HS-27A (cell line): ENCODE measurements at places on chromosomes 7 and 10.

- DNase-seq: no peak
These were observed 119.6 kb downstream of the ZMIZ1 start for GRCh38 chr10:79188154-79188965.

DNA sequence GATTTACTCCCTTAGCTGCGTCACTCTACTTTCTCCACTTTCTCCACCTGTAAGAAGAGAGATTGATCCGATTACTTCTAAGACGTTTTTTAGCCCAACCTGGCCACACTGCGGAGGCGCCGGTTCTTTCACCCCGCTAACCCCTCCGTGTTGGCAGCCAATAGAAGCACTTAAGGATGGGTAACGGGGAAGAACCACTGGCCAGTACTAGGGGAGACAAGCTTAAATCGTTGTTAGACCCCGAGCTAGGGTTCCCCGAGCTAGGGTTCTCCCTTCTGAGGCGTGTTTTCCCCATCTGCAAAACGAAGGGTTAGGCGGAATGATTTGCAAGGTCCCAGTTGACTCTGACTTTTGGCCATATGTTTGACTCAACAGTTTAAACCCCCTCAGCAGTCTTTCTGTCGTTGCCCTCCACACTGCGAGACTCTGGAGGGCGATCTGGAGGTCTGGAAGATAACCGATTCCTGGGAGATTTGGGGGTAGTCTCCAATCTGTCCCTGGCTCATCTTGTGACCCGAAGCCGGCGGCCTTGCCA, 644 bp downstream of the UMAD1 start:
- DNase-seq: no peak

DNA sequence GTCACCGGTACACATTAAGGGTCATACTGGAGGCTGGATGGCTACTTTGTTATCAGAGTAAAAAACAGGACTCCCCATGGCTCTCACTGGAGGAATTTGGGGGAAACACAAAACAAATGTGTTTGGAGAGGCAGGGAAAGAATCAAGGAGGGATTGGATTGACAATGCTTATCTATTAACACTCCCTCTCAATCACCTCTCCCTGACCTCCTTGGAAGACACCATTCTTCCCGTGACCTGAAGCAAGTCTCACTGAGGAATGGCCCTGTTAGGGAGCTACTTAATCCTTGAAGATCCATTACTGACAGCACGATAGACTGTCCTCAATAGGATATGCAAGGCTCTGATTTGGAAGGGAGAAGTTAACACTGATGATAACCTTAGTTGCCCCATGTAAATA, 242.1 kb upstream of the PTN start:
- no peak for DNase-seq

GRCh38 chr10:131195116-131195515, 116.4 kb downstream of the TCERG1L start:
- DNase-seq: no peak

DNA sequence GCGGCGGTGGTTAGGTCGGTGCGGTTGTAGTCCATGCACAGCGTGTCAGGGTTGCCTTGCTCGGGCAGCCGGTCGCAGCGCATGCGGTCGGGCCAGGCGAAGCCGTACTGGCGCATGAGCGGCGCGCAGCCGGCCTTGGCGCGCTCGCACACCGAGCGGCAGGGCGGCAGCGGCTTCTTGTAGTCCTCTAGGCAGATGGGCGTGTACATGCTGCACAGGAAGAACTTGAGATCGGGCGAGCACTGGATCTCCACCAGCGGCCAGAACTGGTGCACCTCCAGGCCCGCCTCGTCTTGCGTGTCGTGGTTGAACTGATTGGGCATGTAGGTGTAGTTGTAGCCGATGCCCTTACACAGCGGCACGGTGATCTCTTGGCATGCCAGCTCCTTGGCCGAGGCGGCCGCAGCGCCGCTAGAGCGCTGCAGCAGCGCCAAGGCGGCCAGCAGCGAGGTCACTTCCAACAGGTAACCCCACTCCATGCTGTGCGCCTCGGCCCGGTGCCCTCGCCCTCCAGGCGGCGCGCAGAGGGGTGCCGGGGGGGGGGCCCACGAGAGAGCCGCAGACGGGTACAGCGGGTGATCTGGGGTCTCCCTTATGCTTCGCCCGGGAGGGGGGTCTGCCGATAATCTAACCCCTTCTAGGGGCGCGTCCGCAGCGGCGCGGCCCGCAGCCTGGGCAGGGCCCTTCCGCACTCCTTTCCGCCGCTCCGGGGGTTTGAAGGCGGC, 983 bp downstream of the FZD8 start:
- no peak for DNase-seq

- no peak for DNase-seq
These were observed 15.9 kb downstream of the CAV1 start for GRCh38 chr7:116540743-116541142.

DNA sequence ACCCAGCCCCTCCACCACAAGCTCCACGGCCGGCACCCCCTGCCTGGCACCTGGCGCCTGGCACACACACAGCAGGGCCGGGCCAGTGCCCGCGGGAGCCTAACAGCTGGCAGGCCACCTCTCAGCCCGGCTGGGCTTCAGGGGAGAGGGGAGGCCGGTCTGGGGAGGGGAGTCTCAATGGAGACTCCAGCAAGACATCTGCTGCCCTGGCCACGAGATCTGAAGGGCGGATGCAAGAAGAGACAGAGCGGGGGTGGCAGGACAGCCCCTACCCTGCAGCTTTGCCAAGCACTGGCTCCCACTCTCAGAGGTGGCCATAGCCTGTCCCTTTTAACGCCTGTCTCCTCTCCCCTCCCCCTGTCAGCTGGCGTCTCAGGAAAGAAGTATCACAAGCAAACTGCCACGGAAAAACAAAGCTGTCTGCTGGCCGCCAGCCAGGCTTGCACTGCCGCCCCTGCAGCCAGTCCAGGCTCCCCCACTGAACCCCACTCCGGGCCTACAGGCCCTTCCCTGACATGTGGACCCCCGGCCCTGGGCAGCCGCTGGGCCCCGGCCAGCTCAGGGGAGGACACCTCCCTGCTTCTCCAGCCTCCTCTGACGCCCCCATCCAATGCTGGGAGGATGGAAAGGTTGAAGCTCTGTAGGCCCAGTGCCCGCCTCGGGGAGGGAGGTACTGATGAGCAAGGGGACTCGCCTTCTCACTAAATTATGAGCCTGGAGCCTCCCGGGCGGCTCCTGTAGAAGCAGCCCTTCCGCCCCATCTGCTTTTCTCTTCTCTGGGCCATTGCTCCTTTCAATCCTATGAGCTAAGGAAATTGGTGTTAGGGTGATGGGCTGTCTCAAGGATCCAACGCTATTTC, 178.4 kb downstream of the ARHGAP12 start:
- no peak for DNase-seq

- DNase-seq: no peak
These were observed 490 bp downstream of the CADPS2 start for GRCh38 chr7:122885583-122886356.

DNA sequence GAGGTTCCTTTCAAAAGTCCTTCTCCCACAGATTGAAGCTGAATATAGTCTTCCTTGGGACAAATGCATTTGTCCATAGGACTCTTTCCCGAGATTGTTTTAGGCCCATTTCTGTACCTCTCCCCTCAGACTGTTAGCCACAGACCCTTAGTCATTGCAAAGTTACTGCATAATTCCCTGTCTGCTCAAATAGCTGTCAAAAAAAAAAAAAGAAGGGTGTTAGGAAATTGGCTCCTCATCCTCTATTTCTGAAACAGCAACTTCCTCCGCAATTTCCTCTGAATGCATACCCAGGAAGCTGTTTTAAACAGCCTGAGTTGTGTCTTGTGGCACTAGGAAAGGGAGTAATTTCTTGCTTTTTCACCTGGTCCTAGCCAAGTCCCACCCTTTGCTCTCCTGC, 5.4 kb downstream of the LRRC4 start:
- DNase-seq: no peak

DNA sequence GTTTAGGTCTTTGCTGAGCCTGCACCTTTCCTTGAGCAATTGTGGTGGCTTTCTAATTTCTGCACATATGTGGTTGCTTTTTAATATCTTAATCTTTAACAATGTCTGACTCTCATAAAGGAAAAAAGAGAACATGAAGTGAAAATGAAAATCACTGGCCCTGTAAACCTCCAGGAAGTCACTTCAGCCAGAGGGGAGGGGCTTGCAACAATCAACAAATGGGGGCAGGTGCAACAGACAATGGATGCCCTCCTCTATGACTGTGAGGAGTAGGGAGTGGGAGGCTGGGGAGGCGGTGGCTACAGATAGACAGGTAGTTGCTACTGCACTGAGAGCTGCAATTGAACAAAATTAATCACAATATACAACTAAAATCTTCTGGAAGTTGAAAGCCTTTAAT, 1377.4 kb downstream of the XPNPEP1 start:
- DNase-seq: no peak

GRCh38 chr10:18436902-18437301, 214.5 kb downstream of the NSUN6 start:
- no peak for DNase-seq

DNA sequence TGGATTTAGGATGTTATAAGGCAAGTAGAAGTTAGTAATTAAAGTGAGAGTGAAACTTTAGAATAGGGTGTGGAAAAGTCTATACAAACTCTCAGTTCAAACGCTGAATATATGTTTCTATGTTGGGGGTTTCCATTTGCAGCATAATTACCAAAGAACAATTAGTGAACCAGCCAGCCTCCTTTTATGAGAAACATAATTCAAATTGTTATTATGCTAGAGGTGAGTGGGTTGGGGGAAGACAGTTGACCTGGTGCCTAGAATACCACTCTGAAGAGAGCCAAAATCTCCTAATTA, 435.8 kb downstream of the MDFIC start:
- no peak for DNase-seq

- DNase-seq: no peak
These were observed 83.7 kb upstream of the GLCCI1 start for GRCh38 chr7:7884855-7885254.

DNA sequence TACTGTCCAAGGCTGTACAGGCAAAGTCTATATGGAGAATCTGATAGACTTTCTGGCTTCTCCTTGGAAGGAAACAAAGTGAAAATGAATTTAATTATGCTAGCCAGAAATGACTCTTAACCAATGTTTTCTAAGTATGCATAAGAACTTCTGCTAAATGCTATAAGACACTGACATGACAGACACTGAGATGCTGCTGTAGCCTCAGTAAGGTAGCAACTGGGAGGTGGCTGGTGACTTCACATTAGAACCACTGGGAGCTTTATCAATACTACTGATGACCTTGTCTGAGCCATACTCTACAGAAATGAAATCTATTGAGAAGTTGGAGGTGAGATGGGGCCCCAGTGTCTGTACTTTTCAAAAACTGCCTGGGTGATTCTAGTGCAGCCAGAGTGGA, 188.6 kb downstream of the ZNF365 start:
- DNase-seq: no peak

DNA sequence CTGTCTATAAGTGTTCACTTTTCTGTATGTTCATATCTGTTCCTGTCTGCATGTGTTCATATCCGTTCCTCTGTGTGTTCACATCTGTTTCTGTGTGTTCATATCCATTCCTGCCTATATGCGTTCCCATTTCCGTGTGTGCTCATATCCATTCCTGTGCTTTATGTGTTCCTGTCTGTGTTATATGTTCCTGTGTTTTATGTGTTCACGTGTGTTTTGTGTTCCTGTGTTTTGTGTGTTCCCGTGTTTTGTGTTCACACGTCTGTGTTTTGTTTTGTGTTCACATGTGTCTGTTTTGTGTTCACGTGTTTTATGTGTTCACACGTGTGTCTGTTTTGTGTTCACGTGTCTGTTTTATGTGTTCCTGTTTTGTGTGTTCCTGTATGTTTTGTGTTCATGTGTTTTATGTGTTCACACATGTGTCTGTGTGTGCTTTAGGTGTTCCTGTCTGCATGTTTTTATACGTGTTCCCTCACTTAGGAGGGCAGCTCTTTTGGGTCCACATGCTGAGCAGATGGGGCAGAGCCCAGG, 42.2 kb upstream of the CNPY1 start:
- DNase-seq: no peak

DNA sequence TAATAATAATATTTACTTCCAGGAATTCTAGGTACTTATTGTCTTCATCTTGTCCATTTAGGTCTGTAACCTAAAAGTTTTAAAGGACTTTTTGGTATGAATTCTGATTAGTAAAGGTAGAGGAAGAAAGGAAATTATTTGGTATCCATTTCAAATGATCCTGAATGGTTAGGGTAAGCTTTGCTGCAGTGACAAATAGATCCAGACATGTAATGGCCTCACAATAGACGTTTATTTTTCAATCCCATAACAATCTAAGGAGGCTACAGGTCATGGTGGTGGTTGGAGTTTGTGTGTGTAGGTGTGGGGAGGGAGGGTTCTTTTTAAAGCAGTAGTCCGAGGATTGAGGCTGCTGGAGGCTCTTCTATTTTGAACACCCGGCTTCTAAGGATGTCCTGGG, 5.3 kb downstream of the FBH1 start:
- DNase-seq: no peak

DNA sequence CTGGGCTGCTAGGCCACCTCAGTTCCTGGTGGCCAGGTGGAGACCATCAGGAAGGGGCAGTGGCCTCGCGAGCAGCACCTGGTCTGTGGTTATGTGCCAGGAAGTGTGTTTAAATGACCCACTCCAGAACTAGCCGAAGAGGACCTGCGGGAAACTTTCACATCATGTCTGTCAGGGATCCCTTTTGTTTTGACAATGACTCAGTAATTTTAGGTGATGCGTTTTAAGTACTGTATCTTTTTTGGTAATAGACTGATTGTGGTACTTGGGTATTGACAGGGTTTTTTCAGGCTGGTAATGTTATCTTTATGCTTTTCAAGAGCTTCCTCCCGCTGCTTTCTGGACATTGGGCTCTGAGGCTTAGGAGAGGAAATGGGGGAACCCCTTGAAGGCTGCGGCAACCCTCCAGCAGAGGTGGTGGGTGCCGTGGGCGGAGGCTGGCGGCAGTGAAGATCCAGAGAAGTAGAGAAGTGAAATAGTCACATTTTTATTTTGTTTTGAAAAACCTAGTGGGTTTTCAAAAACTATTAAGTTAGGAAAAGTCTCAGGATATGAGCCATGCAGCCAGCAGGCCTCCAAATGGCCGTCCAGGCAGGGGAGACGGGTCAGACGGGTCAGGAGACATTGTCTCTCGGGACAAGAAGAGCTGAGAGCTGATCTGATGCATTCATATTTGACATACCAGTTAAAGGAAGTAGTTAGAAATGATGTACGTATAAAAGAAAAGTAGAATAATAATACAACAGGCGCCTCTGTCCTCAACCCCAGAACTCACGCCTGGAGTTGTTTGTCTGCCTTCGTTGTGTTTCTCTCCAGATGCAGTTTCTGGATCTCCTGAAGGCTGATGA, 27.7 kb downstream of the PPP2R2D start:
- no peak for DNase-seq

GRCh38 chr7:127221731-127222130, 31.0 kb downstream of the GRM8 start:
- no peak for DNase-seq

GRCh38 chr10:16773334-16773733, 43.9 kb downstream of the RSU1 start:
- DNase-seq: no peak
